Motor neuron (in vitro differentiated cells): ENCODE measurements at places on chromosomes 2 and 18. TPM values are rescaled to one million over a fixed set of nuclear protein-coding genes. Genes with fewer than 3 reads are reported as not detected.

The MGAT5 gene
- total RNA-seq = 30.6 and 32.7 TPM in 2 replicates

The LHCGR gene
- 0.27 and 0.62 TPM in 2 replicates for total RNA-seq

The PLEKHB2 gene
- total RNA-seq = 51.3 and 53.6 TPM in 2 replicates

The ASAP2 gene
- total RNA-seq = 8.5 and 11.5 TPM in 2 replicates

The CCT7 gene
- total RNA-seq = 242 and 248 TPM in 2 replicates

The ECEL1 gene
- 0.21 TPM in 1 of 2 replicates, not detected in the other for total RNA-seq

The ASPRV1 gene
- 1.4 and 2.1 TPM in 2 replicates for total RNA-seq

The IL18RAP gene
- total RNA-seq = not detected in 2 replicates

The CFLAR gene
- total RNA-seq = 29.2 and 33.6 TPM in 2 replicates

The TDRD15 gene
- under 0.01 and 0.06 TPM in 2 replicates for total RNA-seq

The TMEFF2 gene
- 10.3 and 12.0 TPM in 2 replicates for total RNA-seq

The PIAS2 gene
- total RNA-seq = 19.5 and 22.2 TPM in 2 replicates

The SERPINB12 gene
- 0.38 TPM in 1 of 2 replicates, not detected in the other for total RNA-seq

The CSRNP3 gene
- total RNA-seq = 9.7 and 16.3 TPM in 2 replicates

The SLC9A4 gene
- 2.0 and 2.1 TPM in 2 replicates for total RNA-seq

The SCN3A gene
- total RNA-seq = 36.8 and 39.8 TPM in 2 replicates

The REEP1 gene
- 0.31 and 0.98 TPM in 2 replicates for total RNA-seq

The SCYGR8 gene
- 0.73 TPM in 1 of 2 replicates, not detected in the other for total RNA-seq

The USP14 gene
- total RNA-seq = 77.0 and 85.1 TPM in 2 replicates

The ARHGAP15 gene
- 0.66 and 1.1 TPM in 2 replicates for total RNA-seq

The TSPYL6 gene
- total RNA-seq = 0.43 and 0.56 TPM in 2 replicates

The DLGAP1 gene
- total RNA-seq = 18.6 and 29.3 TPM in 2 replicates

The TNFAIP6 gene
- total RNA-seq = 0.68 TPM in 1 of 2 replicates, not detected in the other

The ANKRD53 gene
- 1.1 and 2.0 TPM in 2 replicates for total RNA-seq

The PSMA8 gene
- not detected in 2 replicates for total RNA-seq

The CRYGD gene
- 1.00 and 1.2 TPM in 2 replicates for total RNA-seq

The SOX11 gene
- total RNA-seq = 122 and 136 TPM in 2 replicates

The TWIST2 gene
- total RNA-seq = 1.00 and 1.1 TPM in 2 replicates

The CIB4 gene
- 0.50 TPM in 1 of 2 replicates, not detected in the other for total RNA-seq

The MSTN gene
- 0.05 and 0.10 TPM in 2 replicates for total RNA-seq

The GKN1 gene
- not detected in 2 replicates for total RNA-seq

The CTAGE1 gene
- total RNA-seq = 0.05 and 0.16 TPM in 2 replicates

The ZNF804A gene
- total RNA-seq = 9.0 and 10.4 TPM in 2 replicates

The GLI2 gene
- 2.7 and 4.1 TPM in 2 replicates for total RNA-seq

The FMNL2 gene
- total RNA-seq = 179 and 190 TPM in 2 replicates

The ZSCAN30 gene
- total RNA-seq = 22.5 and 26.6 TPM in 2 replicates

The ADGRF3 gene
- total RNA-seq = 0.70 and 2.4 TPM in 2 replicates

The PIEZO2 gene
- 72.4 and 73.5 TPM in 2 replicates for total RNA-seq

The KCNJ13 gene
- total RNA-seq = 1.9 and 3.1 TPM in 2 replicates

The CD8B gene
- total RNA-seq = not detected in 2 replicates

The TSGA10 gene
- 17.4 and 19.1 TPM in 2 replicates for total RNA-seq

The CNGA3 gene
- 1.1 TPM in 2 replicates for total RNA-seq

The ME2 gene
- total RNA-seq = 37.8 and 43.3 TPM in 2 replicates
